H9 (cell line): ENCODE measurements at places on chromosomes 5 and 9. TPM values are rescaled to one million over a fixed set of nuclear protein-coding genes. Genes with fewer than 3 reads are reported as not detected.

DNA sequence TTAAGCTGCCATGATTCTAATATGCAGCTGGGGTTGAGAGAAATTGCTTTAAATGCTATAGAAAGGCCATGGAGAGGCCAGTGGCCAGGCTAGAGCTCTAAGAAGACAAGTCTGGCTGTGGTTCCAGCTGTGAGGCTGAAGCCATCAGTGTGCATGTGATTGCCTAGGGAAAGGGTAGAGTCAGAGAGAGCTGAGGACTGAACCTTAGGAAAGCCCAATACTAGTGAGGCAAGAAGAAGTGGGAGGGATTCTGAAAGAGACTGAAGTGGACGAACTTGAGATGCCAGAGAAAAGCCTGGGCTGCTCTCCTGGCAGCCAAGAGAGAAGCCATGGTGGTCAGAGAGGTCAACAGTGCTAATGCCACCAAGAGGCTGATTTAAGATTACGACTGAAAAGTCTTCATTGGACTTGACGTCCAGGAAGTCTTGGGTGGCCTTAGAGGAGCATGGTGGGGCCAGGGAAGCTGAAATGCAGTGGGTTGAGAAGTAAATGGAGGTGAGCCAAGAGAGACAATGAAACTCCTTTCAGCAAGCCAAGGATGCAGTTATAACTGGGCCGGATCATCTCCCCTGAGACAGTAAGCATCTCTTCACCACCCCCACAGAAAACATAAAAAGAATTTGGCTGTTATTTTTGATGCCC, 133.2 kb downstream of the TMEM174 start:
- H3K4me3 ChIP-seq = no peak overlapping the region
- no peak overlapping the region for H3K27ac ChIP-seq
- no peak for DNase-seq
- peaks cover 43% of the 10 kb centered on the region for H3K27me3 ChIP-seq
- no peaks in the 10 kb centered on the region for H3K36me3 ChIP-seq
- no peaks in the 10 kb centered on the region; the same call in 1 of the 2 replicates for H3K4me1 ChIP-seq

GRCh38 chr5:53480416-53481158, at the start of gene FST:
TSS of gene FST (plus strand) at chr5:53480629. CDS start at chr5:53480792, 163 bp downstream.
- no peaks in the 10 kb centered on the region for H3K27me3 ChIP-seq
- peaks cover 24% of the 10 kb centered on the region for H3K36me3 ChIP-seq
- peak; percentile 42 for DNase-seq
- peak within 1 kb of the TSS; percentile 98 for H3K4me3 ChIP-seq
- no peak within 1 kb of the TSS for H3K27ac ChIP-seq

The CDKN2B gene
- 0.13 and 0.48 TPM in 2 replicates for total RNA-seq

DNA sequence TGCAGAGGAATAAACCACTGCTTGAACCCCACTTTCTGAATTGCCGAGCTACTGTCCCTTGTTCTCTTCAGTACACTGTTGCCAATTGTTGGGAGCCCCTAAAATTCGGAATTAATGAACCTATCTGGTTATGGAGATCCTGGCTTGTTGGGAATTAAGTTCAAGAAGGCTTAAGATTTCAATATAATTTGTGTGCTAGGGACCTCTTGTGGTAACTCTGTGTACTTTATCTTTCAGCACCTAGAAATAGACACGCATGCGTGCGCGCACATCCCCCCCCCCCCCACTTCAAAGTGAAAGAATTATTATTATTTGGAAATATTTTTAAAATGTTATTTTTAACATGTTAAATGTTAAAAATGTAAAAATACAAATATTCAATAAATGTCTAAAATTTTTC, 53.3 kb upstream of the FAM169A start:
- no peak overlapping the region for H3K4me3 ChIP-seq
- H3K27me3 ChIP-seq = no peaks in the 10 kb centered on the region
- no peaks in the 10 kb centered on the region for H3K4me1 ChIP-seq
- DNase-seq = no peak
- no peaks in the 10 kb centered on the region for H3K36me3 ChIP-seq
- H3K27ac ChIP-seq = no peak overlapping the region

- H3K4me1 ChIP-seq = peaks cover 4% of the 10 kb centered on the region; the same call in 1 of the 2 replicates
- H3K27me3 ChIP-seq = no peaks in the 10 kb centered on the region
- H3K4me3 ChIP-seq = no peak overlapping the region
- DNase-seq = no peak
These were observed 104.7 kb downstream of the FOCAD start for GRCh38 chr9:20788526-20789451.

DNA sequence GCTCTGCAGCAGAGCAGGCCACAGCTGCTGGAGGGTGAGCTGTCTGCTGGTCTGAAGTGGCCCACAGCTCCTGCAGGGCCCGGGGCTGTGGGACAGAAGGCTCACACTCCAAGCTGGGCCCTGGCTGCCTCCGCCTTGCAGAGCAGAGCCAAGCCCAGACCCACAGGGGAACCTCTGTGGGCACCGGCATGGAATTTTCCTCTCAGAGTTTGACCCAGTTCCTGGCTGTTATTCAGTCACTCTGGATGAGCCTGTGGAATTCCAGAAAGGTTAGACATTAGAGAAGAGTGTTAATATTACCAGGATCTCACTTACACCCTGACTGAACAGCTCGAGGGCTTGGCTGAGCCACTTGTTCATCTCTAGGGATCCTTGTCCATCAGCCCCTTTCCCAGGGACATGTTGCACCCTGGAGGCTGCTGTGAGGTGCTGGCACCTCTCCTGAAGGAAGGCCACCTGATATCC, 17.5 kb downstream of the IL9 start:
- no peak overlapping the region for H3K4me3 ChIP-seq
- H3K27me3 ChIP-seq = no peaks in the 10 kb centered on the region
- H3K27ac ChIP-seq = no peak overlapping the region
- no peaks in the 10 kb centered on the region; the same call in 1 of the 2 replicates for H3K4me1 ChIP-seq
- DNase-seq = no peak

The PCDHB2 gene
- total RNA-seq = 26.3 and 27.7 TPM in 2 replicates

DNA sequence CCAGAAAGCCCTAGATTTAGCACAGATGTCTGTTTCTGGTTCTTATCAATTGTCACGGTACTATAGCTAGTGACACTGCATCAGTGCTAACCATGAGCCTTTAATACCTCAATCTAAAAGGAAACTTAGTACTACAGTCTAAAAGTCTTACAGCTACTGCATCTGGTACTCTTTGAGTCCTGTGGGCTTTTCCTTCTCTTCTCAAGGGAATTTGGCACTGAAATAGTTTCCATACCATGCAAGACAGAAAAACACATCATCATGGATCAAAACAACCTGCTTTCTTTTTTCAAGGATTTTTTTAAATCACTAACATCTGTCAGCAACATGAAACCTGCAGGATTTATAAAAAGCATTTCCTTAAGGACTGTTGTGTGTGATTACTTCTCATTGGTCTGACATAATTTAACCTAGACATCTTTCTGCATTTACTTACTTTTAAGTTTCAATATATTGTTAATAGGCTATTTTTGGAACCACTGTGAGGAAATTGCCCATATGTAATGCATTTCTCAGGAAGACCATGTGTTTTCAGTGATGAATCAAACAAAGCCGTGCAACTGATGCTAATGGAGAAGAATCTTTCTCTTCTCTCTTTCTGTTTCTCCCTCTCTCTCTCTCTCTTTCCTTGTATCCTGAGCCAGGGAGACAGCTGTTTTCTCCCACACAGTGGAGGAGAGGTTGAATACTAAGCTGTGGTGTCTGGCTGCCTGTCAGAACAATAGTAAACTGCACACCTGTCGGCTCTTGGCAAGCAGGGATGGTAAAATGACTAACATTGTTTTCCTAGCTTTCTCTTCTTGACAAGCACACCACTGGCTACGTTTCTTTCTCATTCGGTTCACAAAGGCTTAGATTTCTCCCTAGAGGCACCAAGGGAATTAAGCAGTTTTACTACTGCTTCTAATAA, 273.4 kb downstream of the CSNK1G3 start:
- DNase-seq = no peak
- no peak overlapping the region; the same call in 1 of the 2 replicates for H3K4me3 ChIP-seq
- H3K27ac ChIP-seq = no peak overlapping the region
- H3K36me3 ChIP-seq = peaks cover 17% of the 10 kb centered on the region

The LCN1 gene
- total RNA-seq = not detected in 2 replicates

DNA sequence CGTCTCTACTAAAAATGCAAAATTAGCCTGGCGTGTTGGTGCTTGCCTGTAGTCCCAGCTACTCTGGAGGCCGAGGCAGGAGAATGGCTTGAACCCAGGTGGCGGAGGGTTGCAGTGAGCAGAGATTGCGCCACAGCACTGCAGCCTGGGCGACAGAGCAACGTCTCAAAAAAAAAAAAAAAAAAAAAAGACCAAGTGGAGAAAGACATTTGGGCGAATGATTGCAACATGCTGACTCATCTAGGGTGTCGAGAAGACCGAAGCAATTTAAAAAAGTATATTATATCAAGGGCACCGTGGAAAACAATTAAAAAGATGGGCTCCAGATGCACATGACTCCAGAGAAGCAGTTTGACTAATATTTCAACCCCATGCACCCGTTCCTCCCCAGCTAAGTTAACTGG, 9.2 kb downstream of the KLF4 start:
- H3K4me3 ChIP-seq = no peak overlapping the region
- H3K36me3 ChIP-seq = peaks cover 3% of the 10 kb centered on the region
- DNase-seq = no peak
- no peak overlapping the region for H3K27ac ChIP-seq
- no peaks in the 10 kb centered on the region for H3K4me1 ChIP-seq
- H3K27me3 ChIP-seq = no peaks in the 10 kb centered on the region; the same call in 1 of the 2 replicates

The KIF2A gene
- 85.6 and 86.1 TPM in 2 replicates for total RNA-seq

The ESM1 gene
- total RNA-seq = not detected in 2 replicates
